Activated gamma-delta T cell treated with Interleukin-2 at 50 U/mL for 16 hours (primary cell): ENCODE measurements at places on chromosomes 5 and 9.

GRCh38 chr9:102569436-102569835 lies 425.7 kb upstream of the CYLC2 start:
- no peak for DNase-seq

DNA sequence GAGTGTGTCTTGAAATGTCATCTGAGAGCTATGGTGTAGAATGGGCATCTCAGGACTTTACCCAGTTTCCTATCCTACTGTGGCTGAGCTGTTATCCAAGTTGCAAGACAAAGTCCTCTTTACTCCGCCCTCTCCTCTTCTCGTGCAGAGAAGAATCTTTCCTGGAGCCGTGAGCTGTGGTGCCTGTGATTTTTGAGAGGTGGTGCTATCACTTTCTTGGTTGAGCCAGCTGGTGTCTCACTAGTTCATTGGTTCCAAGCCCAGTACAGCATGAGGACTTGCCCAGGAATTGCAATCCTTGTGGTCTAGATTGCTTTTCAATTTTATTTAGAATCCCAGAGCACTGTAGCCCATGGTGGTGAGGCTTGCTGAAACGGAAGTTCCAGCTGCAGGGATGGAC lies 2300.3 kb downstream of the MAT2B start:
- DNase-seq, result no peak

DNA sequence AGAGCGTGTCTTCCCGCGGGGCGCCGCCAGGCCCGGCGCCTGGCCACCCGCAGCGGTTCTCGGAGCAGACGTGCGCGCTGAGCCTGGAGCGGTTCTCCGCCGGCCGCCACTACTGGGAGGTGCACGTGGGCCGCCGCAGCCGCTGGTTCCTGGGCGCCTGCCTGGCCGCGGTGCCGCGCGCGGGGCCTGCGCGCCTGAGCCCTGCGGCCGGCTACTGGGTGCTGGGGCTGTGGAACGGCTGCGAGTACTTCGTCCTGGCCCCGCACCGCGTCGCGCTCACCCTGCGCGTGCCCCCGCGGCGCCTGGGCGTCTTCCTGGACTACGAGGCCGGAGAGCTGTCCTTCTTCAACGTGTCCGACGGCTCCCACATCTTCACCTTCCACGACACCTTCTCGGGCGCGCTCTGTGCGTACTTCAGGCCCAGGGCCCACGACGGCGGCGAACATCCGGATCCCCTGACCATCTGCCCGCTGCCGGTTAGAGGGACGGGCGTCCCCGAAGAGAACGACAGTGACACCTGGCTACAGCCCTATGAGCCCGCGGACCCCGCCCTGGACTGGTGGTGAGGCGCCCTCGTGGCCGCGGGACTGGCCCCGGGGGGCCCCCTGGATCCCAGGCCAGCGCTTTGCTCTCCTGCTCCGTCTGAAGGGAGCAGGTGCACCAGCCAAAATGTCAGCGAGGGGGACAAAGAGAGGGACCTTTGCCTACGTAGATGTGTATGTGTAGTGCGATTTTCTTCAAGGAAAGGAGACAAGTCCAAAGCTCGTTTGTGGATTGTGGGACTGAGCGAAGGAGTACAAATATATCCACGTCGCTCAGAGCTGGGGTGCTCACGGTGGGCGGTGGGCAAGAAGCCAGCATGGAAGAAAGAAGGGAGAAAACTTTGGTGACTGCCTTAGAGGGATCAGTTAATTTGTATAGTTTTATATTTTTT lies 19.5 kb downstream of the BTNL9 start:
- no peak for DNase-seq

- DNase-seq, result no peak
These were observed 386 bp upstream of the MATR3 start for GRCh38 chr5:139293202-139293506.

DNA sequence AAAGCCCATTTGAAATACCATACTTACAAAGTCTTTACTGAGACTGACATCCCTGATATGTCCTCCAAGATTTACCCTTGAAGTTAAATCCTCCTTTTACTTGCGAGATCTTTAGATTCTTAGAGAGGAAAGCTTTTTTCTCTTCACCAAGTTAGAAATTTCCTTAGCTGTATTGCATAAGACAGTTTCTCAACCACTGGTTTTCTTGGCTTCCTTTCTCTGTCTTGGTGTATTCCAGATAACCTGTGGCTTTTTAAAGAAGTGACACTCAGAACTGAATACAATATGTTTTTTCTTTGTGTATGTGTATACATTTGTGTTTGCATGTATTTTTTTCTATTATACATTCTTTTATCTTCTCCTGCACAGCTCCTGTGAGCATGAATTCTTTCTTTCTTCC lies 65.0 kb downstream of the SNCAIP start:
- DNase-seq, result no peak

DNA sequence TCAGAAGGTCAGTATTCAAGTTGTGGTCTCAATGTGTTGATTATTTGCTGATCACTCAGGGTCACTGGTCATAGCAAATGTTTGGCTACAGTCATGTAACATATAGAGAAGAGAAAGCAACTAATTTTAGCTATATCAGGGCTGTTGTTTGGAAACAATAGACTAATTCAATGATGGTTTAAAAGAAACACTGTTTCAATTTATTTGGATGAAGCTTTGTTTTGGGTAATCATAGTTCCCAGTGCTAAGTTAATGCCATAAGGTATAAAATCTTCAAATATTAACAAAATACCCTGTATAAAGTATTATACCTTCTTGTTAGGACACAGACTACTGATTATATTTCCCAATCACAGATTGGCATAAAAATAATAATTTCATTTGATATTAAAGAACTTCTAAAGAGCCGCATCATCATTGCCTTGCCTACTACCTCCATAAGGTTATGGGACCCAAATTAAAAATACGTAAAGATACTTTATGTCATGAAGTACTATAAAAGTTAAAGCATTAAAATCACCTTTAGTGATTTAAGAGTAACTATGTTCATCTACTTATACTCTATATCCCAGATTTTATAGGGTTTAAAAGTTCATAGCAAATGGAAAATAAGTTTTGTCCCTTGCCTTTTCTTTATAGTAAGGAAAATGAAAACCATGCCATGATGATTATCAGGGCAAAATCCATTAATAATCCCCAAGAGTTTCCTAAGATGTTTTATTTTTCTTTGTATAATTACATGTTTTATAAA lies 6.0 kb downstream of the NR3C1 start:
- DNase-seq, result no peak

GRCh38 chr9:72984226-72984947 lies 31.5 kb upstream of the ALDH1A1 start:
- DNase-seq, result no peak

DNA sequence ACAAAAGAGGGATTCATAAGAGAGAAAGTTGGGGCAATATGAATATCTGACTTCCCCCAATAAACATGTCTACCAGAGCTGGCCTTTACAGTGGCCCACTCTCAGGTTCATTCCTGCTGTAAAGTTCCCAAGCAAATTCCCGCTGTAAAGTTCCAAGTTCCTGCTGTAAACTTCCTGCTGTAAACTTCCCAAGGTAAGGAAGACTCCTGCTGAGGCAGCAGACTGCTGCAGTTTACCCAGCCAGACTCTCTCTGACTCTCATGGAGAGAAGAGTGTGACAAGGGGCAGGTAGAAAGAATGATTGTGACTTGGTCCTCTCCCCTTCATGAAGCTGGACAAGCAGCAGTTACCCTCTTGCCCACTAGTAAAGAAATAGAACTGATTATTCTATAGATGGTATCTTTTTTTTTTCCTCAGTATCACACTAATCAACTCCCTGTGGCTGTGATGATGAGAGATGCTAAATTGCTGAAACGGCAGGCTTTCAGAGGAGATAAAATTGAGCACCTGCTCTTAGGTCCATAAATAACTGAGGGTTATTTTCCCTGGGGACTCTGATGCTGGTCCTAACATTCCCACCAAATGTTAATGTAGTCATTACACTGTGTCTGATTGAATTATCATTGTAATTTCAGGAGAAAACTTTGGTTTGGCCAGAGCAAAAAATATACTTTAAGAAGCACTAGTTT lies 220.4 kb downstream of the PARP8 start:
- no peak for DNase-seq

GRCh38 chr5:128637031-128637430 lies 99.0 kb upstream of the FBN2 start:
- DNase-seq, result no peak

GRCh38 chr5:10584714-10585517 lies 21.0 kb downstream of the ANKRD33B start:
- DNase-seq, result no peak

- DNase-seq, result no peak
These were observed 12.2 kb downstream of the ZFP62 start for GRCh38 chr5:180848878-180849277.

DNA sequence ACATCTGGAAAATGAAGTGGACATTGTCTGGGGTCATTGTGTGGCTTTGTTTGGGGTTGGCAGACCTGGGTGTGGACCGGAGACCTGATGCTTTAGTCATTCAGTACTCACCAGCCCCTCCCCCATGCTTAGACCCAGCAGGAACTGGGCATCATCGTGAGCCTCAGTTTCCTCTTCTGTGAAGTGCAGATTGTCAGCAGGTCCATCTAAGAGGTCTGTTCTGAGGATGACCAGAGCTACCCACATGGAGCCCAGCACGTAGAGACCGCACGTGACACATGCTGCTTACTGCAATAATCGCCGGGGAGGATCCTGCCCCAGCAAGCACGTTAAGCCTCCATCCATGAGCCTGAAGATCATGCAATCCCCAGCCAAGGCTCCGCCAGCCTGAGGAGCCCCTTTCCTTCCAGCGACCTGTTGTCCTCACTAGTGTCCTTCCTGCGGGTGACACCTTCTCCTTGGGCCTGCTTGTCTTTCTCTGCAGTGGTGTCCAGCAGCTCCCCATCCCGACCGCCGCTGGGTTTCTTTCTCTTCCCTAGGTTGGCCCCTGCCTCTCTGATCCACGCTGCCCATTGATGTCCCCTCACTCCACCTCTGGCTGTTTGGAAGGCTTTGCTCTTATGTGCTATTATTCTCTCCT lies 26.7 kb upstream of the IRX4 start:
- no peak for DNase-seq

- no peak for DNase-seq
These were observed 8.8 kb downstream of the PRXL2C start for GRCh38 chr9:96646081-96646991.
